ENCODE measurements at places on chromosomes 2 and 18.

GRCh38 chr2:79887747-79888374 lies 375.0 kb downstream of the CTNNA2 start:
- DNase-seq = peak; percentile 17

DNA sequence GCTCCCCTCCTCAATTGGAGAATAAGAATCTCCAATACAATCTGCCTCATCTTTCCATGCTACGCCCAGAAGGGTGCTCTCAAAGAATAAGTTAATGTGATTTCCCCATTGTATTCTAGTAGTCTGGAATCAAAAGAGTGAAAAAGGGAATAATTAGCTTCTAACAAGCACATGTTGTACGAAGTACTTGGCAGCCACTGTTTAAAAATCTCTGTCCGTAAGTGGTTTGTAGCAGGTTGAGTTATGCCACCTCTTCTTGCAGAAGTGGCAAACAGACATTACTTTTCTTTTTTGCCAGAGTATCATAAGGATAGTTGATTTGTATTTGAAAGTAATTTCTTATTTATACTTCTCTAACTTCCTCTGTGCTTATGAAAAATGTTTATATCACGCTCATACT lies 184.7 kb downstream of the CD226 start:
- DNase-seq = no peak

- peak; percentile 20 for DNase-seq
Observed at GRCh38 chr2:32946314-32947075, at the start of gene LTBP1. Gene LTBP1, plus strand, starts transcription at chr2:32946953. Its CDS starts 372 bp downstream, at chr2:32947325.

DNA sequence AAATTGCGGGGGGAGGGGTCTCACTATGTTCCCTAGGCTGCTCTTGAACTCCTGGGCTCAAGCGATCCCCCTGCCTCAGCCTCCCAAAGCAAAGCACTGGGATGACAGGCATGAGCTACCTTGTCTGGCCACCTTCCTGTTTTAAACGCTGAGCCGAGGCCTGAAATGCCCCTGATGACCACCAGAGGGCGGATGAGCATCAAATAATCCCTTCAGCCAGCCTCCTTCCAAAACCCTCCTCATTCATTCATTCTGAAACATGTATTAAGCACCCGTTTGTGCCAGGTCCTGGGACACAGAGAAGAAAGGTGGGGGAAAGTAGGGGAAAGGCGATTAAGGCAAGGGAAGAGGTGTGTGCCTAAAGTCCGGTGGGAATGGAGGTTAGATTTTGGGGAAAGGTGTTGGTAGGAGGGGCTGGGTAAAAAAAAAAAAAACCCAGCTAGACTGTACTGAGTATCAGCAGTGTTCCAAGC lies 30.7 kb upstream of the PTMA start:
- DNase-seq = no peak

DNA sequence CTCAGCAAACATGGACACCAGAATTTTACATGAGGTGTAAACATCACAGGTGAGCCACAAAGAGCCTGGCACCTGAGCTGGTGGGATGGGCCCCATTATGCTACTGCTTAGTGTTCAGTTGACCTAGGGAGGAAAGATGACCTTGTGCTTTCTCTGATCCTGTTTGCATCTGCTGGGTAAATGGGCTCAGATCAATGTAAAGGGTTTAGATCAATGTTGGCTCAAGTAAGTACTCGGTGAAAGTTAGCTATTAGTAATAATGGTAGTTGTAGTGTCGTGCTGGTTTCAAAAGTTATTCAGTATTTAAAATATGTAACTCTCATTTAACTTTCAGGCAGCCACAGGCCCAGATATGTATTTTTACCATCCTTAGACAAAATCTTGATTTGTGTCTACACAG lies 19.8 kb downstream of the ABHD3 start:
- no peak for DNase-seq

GRCh38 chr18:10230072-10230471 lies 224.4 kb upstream of the APCDD1 start:
- no peak for DNase-seq

GRCh38 chr2:136291871-136292270 lies 173.9 kb upstream of the CXCR4 start:
- DNase-seq = no peak

DNA sequence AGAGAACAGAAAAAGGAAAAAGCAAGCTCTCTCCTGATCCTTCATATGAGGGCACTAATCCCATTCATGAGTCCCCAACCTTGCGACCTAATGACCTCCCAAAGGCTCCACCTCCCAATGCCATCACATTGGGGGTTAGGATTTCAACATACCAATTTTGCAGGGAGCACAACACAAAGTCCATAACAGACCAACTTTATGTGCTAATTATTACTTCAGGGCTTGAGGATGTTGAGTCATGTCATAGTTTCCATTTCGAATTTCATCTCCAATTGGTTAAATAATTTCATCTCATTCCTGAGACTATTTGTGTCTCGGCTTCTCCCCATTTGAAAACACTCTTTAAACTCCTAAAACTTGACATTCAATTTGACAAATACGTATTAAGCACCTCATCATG lies 69.9 kb upstream of the KLF7 start:
- no peak for DNase-seq

DNA sequence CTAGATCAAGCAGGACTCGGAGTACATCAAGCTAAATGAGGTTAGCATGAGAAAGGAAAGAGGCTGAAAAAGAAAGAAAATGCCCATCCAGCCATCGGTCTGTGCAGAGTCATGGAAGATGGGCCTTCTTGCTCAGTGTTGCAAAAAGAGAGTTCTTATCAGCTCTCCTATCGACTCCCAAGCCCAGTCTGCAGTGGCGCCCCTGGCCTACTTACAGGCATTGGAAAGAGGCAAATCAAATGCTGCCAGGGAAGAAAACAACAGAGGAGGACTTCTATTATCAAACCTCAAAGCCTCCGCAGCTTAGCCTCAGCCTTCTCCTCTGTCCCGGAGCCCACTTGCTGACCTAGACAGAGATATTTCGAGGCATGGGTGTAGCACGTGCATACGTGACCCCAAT lies 66.0 kb downstream of the CDH2 start:
- no peak for DNase-seq

DNA sequence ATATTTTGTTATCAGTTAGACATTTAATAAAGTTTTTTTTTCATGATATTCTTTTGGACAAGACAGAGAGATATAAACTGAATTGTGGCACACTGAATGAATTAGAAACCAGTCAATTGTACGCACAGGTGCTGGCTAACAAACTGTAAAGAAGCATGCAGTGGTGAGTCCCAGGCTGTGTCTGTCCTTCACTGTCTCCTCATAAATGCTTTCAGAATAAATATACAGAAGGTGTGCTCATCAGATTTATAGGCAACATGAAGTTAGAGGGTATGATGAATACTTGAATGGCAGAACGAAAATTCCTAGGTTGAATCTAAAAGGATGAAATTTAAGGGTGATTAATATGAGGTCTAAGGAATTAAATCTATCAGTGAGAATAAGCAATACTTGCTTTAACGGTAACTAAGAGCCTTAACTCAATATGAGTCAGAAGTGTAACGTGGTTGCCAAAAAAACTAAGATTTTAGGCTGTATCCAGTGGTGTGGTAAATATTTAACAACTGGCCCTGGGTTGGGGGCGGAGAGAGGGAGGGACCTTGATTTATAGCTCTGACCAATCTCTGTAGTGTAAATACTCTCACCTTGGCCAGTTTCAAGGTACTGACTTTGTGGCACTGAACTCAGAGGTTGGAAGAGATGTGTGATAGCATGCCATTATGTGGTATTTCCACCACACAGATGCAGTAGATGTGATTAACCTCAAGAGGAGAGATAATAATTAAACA lies 41.9 kb upstream of the AAK1 start:
- DNase-seq = no peak

DNA sequence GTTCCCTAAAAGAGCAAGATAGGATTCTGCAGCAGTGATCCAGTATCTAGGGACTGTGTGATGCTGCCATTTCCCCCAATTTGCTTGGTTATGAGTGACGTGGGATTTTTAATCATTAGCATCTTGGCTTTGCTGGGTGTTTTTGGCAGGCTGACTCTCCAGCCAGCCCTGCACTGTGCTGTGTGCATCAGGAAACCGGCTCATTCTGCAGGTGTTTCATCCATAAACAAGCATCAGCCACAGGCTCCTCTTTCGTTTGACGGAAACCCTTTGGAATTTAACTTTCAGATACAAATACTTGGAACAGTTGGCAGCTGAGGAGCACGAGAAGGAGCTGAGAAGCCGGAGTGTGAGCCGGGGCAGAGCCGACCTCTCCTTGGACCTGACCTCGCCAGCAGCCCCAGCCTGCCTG lies 135.9 kb downstream of the TPGS2 start:
- no peak for DNase-seq
